IMR-90 (cell line): ENCODE measurements at places on chromosomes 6 and 20. TPM values are rescaled to one million over a fixed set of nuclear protein-coding genes. Genes with fewer than 3 reads are reported as not detected.

DNA sequence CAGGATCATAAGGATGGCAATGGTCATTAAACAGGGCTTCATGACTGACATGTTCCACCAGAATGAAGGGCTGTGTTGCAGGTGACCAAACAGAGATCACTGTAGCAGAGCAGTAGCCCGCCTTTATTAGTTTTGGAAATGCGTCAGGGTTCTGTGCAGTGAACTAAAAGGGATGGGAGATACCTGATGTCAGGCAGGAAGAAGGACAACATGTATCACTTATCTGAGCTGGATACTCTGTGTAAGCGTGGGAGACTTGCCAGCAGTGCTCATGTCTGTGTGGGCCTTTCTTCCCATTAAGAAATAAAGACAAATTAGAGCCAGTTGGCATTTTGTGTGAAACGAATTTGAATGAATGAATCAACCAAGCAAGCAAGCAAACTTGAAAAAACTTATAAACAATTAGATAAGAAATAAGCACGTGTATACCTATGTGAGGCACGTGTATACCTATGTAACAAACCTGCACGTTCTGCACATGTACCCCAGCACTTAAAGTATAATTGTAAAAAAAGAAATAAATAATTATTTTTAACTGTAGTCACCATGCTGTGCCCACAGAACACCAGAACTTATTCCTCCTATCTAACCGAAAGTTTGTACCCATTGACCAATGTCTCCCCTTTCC lies at the start of gene DEFB116:
TSS of gene DEFB116 (minus strand) at position 51 of the 628 bp plus-strand sequence. CDS start at position 51, 0 bp downstream.
- no peak for DNase-seq

DNA sequence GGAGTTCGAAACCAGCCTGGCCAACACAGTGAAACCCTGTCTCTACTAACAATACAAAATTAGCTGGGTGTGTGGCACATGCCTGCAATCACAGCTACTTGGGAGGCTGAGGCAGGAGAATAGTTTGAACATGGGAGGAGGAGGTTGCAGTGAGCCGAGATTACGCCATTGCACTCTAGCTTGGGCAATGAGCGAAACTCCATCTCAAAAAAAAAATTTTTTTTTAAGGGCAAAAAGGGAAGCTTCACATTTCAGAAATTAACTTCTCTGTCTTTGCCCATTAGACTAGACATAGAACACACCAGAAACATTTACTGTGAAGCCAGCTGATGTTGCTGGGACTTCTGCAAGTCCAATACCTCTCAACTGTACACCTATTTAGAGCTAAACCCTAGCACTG lies 90.8 kb upstream of the HDAC2 start:
- no peak for DNase-seq

Gene SH3BGRL2
- total RNA-seq, result 5.6 and 9.7 TPM in 2 replicates

GRCh38 chr6:84263557-84263956 lies 36.1 kb upstream of the CEP162 start:
- no peak for DNase-seq

- DNase-seq, result peak; percentile 18
These were observed at the start of gene MYCT1 for GRCh38 chr6:152697634-152698033. TSS of gene MYCT1 (plus strand) at chr6:152697897. CDS start at chr6:152697903, 6 bp downstream.

GRCh38 chr20:59559863-59560262 lies 44.5 kb upstream of the PHACTR3 start:
- DNase-seq, result no peak

Gene DTD1
- 101 and 124 TPM in 2 replicates for total RNA-seq

GRCh38 chr6:151493804-151494234 lies at the start of gene CCDC170:
TSS of gene CCDC170 (plus strand) at chr6:151494017. CDS start at chr6:151494129, 112 bp downstream.
- no peak for DNase-seq

DNA sequence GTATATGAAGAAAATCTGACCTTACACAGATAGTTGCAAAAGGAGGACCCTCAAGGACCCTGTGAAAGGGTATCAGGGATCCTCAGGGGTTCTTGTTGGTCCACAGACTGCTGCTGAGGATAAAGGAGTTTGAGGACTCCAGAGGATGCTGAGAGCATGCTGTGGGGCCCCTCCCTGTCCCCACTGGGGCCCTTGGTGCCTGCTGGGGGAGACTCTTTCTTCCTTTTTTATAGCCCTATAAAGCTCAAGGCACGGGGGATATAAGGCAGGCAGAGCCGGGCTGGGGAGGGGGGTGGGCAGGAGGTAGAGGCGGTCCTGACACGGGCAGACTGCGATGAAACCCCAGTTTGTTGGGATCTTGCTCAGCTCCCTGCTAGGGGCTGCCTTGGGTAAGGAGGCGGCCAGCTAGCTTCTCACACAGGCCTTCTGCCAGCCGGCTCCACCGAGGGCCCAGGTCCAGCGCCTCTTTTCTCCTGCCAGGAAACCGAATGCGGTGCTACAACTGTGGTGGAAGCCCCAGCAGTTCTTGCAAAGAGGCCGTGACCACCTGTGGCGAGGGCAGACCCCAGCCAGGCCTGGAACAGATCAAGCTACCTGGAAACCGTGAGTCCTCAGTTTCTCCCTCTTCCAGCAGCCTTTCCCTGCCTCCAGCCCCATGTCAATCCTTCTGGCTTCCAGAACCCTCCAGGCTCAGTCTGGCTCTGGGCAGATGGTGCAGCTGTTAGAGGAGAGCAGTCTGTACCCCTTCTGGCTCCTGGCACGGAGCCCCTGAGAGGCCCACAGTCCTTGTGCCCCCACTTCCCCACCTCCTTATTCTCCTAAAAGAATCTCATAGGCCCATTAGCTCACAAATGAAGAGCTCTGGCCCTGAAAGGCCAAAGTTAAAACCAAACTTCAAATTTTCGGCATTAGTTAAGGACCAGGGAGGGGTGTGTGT lies at the start of gene LY6G6D:
TSS of gene LY6G6D (plus strand) at position 327 of the 937 bp plus-strand sequence. CDS start at position 335, 8 bp downstream.
- DNase-seq, result no peak

GRCh38 chr6:5763407-5763806 lies 243.3 kb downstream of the NRN1 start:
- peak; percentile 31 for DNase-seq

DNA sequence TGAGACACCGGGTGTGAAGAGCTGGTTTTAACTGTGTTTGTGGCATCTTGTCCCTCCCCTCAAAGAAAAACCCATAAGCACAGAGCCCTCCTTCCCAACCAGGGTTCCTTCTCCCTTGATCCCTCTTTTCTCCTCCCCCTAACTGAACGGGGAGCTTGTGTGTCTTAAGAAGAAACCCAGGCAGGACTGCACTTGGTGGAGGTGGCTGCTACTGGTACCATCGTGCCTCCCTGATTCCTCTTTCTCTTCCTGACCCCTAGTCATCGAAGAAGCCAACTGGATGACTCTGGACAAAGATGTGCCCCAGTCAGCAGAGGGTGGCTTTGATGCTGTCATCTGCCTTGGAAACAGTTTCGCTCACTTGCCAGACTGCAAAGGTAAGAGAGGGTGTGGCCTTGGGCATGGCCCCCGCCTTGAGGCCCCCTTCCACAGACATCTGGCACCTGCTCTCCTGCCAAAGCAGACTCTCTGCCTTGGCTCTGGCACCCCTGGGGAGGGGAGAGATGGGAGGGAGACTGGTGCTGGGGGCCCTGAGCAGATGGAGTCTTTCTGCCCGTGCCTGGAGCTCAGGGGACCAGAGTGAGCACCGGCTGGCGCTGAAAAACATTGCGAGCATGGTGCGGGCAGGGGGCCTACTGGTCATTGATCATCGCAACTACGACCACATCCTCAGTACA lies 2.1 kb downstream of the GNMT start:
- no peak for DNase-seq

- DNase-seq, result peak; percentile 3
These were observed 14.5 kb downstream of the LGSN start for GRCh38 chr6:63305277-63305676.

GRCh38 chr6:15522856-15523529 lies 139.8 kb downstream of the DTNBP1 start:
- no peak for DNase-seq

GRCh38 chr20:41014561-41015088 lies 14.0 kb upstream of the TOP1 start:
- peak; percentile 47 for DNase-seq
